ENCODE measurements at places on chromosomes 12 and 14.

- no peak overlapping the region for H3K4me3 ChIP-seq
- H3K27me3 ChIP-seq: no peaks in the 10 kb centered on the region
- H3K27ac ChIP-seq: no peak overlapping the region
- H3K36me3 ChIP-seq: peaks cover 21% of the 10 kb centered on the region
Observed at GRCh38 chr14:35708062-35708461, 101.0 kb downstream of the RALGAPA1 start.

- peak within 1 kb of the TSS; percentile 63 for H3K4me3 ChIP-seq
- H3K27me3 ChIP-seq: no peaks in the 10 kb centered on the region
- H3K36me3 ChIP-seq: no peaks in the 10 kb centered on the region
- peaks cover 15% of the 10 kb centered on the region for H3K4me1 ChIP-seq
Observed at GRCh38 chr12:104958001-104958804, at the start of gene SLC41A2. SLC41A2 (minus strand) TSS chr12:104958290; CDS start chr12:104928527, 29,763 bp downstream.

DNA sequence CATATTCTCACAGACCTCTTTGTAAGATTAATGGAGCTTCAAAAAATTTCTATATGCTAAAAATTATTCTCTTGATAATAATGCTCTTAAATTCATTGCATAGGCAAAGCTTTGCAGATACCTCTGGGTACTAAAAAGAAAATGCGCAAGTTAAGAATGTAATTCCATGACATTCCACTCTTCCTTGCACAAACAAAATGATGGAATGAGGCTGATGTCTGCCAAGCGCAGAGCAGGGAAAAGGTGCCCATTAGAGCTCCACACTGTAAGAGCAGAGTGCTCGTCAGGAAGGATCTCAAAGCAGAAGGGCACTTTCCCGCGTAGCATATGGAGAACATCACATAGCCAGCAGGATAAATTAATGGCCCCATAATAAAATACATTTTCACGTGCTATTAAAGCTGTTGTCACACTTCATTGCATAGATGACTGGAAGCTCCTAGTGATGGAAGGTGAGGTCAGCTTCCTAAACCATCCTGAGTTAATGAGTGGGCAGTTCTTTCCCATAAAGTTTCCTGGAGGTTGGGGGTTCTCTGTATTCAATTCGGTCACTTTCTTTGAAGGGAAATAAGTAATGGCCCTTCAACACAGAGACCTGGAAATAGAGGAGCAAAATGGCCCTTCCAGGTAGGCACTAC lies 1058.9 kb downstream of the GALC start:
- H3K36me3 ChIP-seq: no peaks in the 10 kb centered on the region
- H3K4me1 ChIP-seq: no peaks in the 10 kb centered on the region
- no peak overlapping the region for H3K4me3 ChIP-seq
- H3K27ac ChIP-seq: no peak overlapping the region
- no peaks in the 10 kb centered on the region for H3K27me3 ChIP-seq

- H3K4me3 ChIP-seq: no peak overlapping the region
- H3K27ac ChIP-seq: peak overlapping the region; percentile 7
- peaks cover 72% of the 10 kb centered on the region for H3K4me1 ChIP-seq
Observed at GRCh38 chr14:95507701-95508103, 8.7 kb downstream of the SYNE3 start.

GRCh38 chr14:101665478-101666078 lies 95.9 kb upstream of the PPP2R5C start:
- no peak overlapping the region for H3K27ac ChIP-seq
- peaks cover 18% of the 10 kb centered on the region for H3K27me3 ChIP-seq
- no peak for DNase-seq
- no peaks in the 10 kb centered on the region for H3K36me3 ChIP-seq
- no peak overlapping the region for H3K4me3 ChIP-seq

- no peak overlapping the region for H3K27ac ChIP-seq
- H3K27me3 ChIP-seq: no peaks in the 10 kb centered on the region
- peaks cover 41% of the 10 kb centered on the region for H3K4me1 ChIP-seq
- DNase-seq: no peak
Observed at GRCh38 chr12:54395545-54395944, 11.0 kb upstream of the ZNF385A start.

DNA sequence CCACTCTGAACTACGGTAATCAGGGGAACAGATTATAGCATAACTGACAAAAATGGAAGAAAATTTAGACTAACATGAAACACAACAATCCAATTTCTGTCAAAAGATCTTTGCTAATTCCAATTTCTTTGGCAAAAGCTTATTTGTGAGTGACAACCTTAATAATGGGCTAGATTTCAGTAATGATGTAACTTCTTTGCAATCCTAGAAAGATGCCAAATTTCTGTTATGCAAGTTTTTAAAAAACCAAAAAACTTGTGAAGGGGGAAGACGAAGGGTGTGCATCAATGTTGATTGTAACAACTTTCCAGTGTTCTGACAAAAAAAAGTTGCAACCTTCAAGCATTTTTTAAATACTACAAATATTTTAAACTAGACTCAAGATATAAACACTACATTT lies 59.9 kb downstream of the DICER1 start:
- H3K4me1 ChIP-seq: no peaks in the 10 kb centered on the region
- peaks cover 52% of the 10 kb centered on the region for H3K36me3 ChIP-seq
- H3K27me3 ChIP-seq: no peaks in the 10 kb centered on the region
- no peak for DNase-seq
- H3K4me3 ChIP-seq: no peak overlapping the region
- no peak overlapping the region for H3K27ac ChIP-seq

GRCh38 chr14:101116065-101116464 lies 212.5 kb upstream of the RTL1 start:
- DNase-seq: no peak
- H3K4me1 ChIP-seq: peaks cover 9% of the 10 kb centered on the region
- no peaks in the 10 kb centered on the region for H3K27me3 ChIP-seq
- H3K36me3 ChIP-seq: no peaks in the 10 kb centered on the region

DNA sequence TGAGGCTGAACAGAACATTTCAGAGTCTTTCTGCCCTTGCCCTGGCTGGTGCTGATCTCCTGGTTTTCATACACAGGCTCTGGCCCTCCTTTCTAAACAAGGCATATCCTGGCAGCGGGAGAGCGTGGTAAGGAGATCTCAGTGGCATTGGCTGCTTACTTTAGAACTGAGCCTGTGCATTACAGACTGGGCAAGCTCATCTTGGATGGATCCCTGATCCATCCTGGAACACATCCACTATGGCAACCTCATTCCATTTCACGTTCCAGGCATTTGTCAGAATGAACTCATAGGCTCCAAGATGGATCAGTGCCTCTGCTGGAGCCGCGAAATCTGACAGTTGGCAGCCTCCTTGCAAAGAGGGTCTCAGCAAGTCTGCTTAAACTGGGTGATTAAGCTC lies 224.5 kb upstream of the PELI2 start:
- no peaks in the 10 kb centered on the region for H3K36me3 ChIP-seq
- no peak for DNase-seq
- H3K4me3 ChIP-seq: no peak overlapping the region
- no peaks in the 10 kb centered on the region for H3K4me1 ChIP-seq
- H3K27ac ChIP-seq: no peak overlapping the region

DNA sequence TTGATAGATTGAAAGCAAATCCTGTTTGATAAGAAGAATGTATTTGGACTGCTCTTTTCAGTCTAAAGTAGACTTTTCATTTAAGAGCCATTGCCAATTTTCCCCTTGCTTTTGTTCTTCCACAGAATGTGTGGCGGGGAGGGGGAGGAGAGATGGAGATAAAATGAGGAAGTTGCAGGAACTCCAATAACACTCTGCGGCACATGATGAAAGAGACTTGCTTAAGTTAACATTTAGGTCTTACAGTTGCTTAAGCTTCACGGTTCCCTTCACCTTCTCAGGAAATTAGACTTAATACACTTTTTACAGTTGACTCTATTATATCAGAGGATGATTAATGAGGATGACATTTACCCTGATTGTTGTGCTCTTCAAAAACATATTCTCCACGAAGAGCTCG lies 537.3 kb downstream of the TMTC2 start:
- no peak for DNase-seq
- H3K4me1 ChIP-seq: no peaks in the 10 kb centered on the region
- H3K36me3 ChIP-seq: no peaks in the 10 kb centered on the region
- no peak overlapping the region for H3K27ac ChIP-seq
- no peak overlapping the region for H3K4me3 ChIP-seq

- H3K4me1 ChIP-seq: peaks cover 5% of the 10 kb centered on the region
- H3K27ac ChIP-seq: no peak overlapping the region
- no peaks in the 10 kb centered on the region for H3K36me3 ChIP-seq
- DNase-seq: no peak
- peaks cover 91% of the 10 kb centered on the region for H3K27me3 ChIP-seq
- H3K4me3 ChIP-seq: no peak overlapping the region
Observed at GRCh38 chr14:36508418-36509068, 11.5 kb downstream of the NKX2-1 start.

DNA sequence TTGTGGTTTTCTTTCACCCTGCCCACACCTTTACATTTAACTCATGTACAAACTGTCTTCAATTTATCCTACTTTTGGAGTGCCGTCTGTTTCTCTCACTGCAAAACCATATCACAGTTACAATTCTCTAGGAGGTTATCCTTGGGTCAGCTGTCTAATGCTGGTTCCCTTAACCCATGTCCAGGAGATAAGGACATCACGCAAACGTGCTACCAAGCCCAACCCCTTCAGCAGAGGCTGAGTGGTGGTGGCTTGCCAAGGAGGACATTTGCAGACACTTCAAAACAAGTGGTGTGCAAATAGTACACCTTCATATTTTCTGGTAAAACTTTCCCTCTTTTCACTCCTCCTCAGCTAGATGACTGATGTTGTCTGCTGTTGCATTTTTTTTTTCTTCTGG lies 167.9 kb downstream of the PAX9 start:
- H3K27ac ChIP-seq: no peak overlapping the region
- H3K36me3 ChIP-seq: no peaks in the 10 kb centered on the region
- no peaks in the 10 kb centered on the region for H3K4me1 ChIP-seq
- no peak overlapping the region for H3K4me3 ChIP-seq

DNA sequence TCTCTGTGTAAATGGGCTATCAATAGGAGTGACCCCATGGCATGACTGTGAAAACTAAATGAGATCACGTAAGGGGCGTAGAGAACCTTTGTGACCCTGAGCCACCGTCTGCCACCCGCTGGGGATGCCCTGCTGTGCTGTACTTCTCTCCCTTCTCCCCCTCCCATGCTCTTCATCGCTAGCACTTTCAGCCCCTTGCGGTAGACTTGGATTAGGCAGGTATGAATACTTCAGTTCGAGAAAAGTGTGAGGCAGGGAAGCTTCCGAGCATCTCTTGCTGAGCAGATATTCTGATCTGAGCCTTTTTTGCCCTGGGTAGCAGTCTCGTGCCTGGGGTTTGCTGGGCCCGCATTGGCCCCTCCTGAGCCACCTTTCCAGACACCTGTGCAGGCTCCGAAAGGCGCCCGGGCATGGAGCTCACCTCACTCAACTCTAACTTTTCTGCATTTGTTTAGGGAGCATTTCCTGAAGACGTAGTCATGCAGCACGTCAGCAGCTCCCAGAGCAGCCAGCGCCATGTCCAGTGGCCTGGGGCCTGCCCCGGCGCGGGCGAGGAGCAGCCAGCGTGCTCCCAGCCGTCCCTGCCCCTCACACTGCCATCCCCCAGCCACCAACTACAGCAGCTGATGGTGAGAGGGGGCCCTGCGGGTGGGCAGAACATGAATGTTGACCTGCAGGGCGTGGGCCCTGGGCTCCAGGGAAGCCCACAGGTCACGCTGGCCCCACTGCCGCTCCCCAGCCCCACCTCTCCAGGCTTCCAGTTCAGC lies 40.4 kb downstream of the DDX51 start:
- peaks cover 12% of the 10 kb centered on the region for H3K36me3 ChIP-seq
- H3K4me1 ChIP-seq: no peaks in the 10 kb centered on the region
- DNase-seq: no peak
- no peak overlapping the region for H3K4me3 ChIP-seq
- H3K27me3 ChIP-seq: no peaks in the 10 kb centered on the region

DNA sequence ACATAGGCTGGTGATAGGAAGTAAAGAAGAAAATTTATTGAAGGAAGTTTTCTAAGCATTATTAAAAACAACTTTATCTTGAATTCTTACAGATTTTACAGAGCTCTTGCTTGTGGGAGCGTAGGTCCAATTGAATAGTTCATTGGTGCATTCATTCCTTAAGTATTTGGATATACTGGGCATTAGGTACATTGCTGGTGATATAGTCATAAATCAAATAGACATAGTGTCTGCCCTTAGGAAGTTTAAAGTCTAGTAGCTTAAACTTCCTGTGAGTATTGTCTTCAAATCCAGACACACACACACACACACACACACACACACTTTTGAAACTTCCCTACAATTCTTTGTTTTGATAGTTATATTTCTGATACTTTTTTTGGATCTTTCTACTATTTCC lies 226.7 kb downstream of the FUT8 start:
- H3K27ac ChIP-seq: no peak overlapping the region
- H3K4me1 ChIP-seq: peaks cover 8% of the 10 kb centered on the region
- no peaks in the 10 kb centered on the region for H3K36me3 ChIP-seq
- H3K4me3 ChIP-seq: no peak overlapping the region

- H3K36me3 ChIP-seq: no peaks in the 10 kb centered on the region
- no peaks in the 10 kb centered on the region for H3K27me3 ChIP-seq
- DNase-seq: no peak
- peak overlapping the region; percentile 86 for H3K27ac ChIP-seq
- peak overlapping the region; percentile 85 for H3K4me3 ChIP-seq
Observed at GRCh38 chr12:100267603-100268281, 765 bp downstream of the SCYL2 start.

DNA sequence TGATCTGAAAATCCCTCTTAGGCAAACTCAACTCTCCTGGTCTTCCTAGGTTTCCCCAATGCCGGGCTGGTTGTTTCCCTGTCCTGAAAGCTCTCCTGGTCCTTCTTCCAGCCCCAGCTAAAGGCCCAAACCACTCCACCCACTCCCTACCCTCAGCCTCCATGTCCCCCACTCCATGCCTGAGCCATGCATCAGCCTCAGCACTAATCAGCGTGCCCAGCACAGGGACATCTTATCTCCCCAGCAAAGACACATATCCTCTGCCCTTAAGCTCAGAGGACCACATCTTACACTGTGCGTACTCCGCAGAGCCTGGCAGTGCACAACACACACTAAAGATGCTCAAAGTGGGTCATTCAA lies 25.9 kb downstream of the ACTN1 start:
- H3K36me3 ChIP-seq: peaks cover 4% of the 10 kb centered on the region
- DNase-seq: no peak
- H3K27ac ChIP-seq: no peak overlapping the region
- peaks cover 80% of the 10 kb centered on the region for H3K4me1 ChIP-seq

DNA sequence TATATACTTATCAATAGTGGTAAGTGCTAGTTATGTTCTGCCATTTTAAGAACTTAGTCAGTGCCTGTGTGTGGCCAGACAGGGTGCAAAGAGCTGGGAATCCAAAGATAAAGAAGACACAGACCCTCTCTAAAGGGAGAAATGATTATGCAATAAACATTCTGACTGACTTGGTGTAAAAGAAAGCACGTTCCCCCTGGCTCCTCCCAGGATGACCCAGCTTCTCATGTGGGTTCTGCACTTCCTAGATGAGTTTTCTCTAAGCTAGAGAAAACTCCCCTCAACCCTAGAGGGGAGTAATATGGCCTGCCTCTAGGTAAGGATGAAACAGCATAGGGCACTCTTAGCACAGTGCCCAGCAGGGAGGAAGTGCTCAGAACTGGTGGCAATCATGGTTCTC lies 231.2 kb downstream of the VRK1 start:
- H3K4me1 ChIP-seq: peaks cover 8% of the 10 kb centered on the region
- H3K36me3 ChIP-seq: no peaks in the 10 kb centered on the region
- peaks cover 27% of the 10 kb centered on the region for H3K27me3 ChIP-seq
- H3K4me3 ChIP-seq: no peak overlapping the region

- no peak overlapping the region for H3K4me3 ChIP-seq
- no peak overlapping the region for H3K27ac ChIP-seq
- no peaks in the 10 kb centered on the region for H3K27me3 ChIP-seq
- DNase-seq: no peak
- no peaks in the 10 kb centered on the region for H3K36me3 ChIP-seq
Observed at GRCh38 chr12:58415716-58416115, 474.3 kb downstream of the ATP23 start.

Data from CD4-positive, alpha-beta T cell (primary cell).